Cerebellar nuclear complex (tissue), 1 donor: ENCODE measurements at places on chromosomes 6 and 20.

GRCh38 chr20:64238851-64239387 is 16.6 kb upstream of the PCMTD2 start:
- no peak for DNase-seq

- no peak for DNase-seq
Measured at GRCh38 chr6:167560673-167561569, 236.0 kb downstream of the TTLL2 start.

DNA sequence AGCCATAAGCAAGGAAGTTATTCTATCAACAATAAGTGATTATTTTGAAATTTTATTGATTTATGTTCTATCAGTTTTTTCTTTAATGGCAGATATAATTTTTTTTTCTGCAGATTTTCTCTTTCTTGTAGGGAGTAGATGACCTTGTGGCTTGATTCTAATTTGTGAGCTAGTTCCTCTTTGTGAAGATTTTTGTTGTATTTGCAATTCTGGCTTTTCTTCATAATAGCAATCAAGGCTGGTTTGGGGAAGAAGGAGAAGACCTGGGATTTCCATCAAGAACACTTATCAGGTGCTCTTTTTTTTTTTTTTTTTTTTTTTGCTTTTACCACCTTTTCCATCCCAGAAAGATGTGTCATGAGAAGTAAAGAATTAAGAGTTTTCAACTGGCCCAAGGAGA is 324.2 kb upstream of the MAN1A1 start:
- no peak for DNase-seq

GRCh38 chr6:90347411-90347851 is 50.8 kb upstream of the BACH2 start:
- no peak for DNase-seq

DNA sequence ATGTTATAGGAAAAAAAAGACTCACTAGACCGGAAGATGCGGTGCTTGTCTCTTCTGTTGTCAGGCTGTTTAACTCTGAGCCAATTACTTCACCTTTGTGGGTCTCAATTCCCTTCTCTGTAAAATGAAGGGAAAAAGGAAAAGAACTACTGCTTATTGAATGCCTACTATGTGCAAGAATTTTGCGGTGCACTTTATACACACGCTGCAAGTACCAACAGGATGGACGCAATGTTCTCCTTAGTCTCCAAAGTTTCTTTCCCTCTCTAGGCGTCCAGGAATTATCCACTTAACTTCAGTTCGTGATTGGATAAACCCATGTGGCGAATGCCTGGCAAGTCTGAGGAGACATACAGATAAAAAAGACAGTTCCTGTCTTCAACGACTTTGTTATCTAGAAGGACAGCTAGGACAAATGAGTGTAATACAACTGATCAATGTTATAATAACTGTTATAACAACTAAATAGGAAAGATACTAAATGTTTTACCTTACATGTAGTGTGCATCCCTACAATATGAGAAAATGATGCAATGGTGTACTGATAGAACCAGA is 69.0 kb upstream of the JARID2 start:
- no peak for DNase-seq

- no peak for DNase-seq
Measured at GRCh38 chr6:15832841-15833240, 170.0 kb upstream of the DTNBP1 start.

DNA sequence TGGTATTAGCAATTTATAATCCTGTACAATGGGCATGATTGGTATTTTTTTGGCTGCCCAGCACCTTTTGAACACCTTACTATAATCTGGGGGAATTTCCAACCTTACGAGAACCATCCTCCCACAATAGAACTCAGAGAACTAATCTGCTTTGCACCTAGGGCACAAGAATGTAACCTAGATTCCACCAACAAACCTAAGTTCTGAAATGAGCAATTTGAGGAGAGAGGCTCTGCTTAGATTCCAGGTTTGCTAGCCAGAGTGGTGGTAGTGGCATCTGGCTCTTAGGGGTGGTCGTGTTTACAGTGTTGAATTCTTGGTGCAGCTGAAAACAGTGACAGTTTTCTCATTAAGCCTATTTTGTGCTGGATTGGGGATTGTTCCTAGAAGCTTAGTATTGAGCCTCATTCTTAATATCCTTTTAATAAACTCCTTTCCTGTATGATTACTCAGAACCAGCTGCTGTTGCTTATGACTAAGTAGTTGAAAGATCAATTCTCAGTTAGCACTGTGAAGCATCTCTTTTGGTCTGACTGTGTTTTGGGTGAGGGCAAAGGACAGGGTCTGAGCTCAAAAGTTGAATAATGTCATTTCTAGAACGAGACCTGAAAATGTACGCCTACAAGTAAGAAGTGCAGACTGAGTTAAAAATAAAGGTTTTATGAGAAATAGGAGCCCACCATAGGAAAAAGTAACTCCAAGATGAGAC is 385.6 kb downstream of the CDKAL1 start:
- DNase-seq = no peak

DNA sequence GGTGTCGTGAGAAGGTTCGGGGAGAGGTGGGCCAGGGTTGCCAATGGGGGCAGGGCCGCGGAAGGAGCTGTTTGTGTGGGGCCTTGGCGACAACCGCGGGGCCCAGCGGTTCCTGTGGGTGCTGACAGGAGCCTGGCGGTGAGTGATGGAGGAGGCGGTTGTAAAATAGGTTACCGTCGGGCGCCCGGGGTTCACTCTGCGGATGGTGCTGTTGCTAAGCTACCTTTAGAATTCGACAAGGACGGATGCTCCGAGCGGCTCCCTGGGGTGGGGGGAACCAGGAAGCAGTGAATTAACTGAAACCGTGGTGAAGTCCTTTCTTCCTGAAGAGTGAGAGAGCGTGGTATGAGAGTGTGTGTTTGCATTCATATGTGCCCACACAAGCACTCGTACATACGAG is 61.7 kb downstream of the CDH22 start:
- no peak for DNase-seq

- DNase-seq = no peak
Measured at GRCh38 chr6:72651174-72651573, 29.3 kb downstream of the KCNQ5 start.

DNA sequence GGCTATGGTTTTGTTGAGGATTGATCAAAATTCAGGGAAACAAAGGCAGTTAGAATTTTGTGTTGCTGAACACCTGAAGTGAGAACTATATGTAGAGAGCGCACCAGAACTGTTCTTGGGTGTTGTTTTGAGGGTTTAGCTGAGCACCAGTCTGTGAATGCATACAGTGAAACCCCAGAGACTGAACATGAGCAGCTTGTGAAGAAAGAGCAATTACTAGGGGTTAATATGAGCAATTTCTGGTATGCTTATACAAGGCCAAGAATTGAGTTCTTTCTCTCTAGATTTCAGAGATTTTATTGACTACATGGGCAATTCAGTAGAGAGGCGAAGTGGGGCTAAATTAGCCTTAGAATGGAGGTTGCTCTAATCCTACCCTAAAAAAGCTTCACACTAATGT is 93.9 kb downstream of the CD2AP start:
- no peak for DNase-seq
